ENCODE measurements at places on chromosomes 2 and 18.

- no peak for DNase-seq
These were observed 4.6 kb upstream of the ATOH8 start for GRCh38 chr2:85748985-85749875.

DNA sequence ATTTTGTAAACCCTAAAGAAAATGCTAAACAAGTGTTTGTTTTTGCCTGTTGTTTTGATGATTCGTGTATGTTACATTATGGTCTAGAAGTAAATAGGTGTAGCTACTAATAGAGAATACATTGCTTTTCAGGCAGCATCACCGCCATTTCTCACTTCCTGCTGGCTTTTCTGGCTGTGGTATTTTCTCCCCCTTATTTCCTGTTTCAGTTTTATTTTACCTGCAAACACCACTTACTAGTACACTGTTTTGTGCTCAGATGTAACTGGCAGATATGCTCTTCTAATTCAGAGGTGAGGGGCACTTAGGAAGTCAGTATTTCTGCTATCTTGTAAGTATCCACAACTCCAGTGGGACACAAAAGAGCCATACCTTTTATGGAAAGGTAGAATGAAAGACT lies 38.1 kb upstream of the SLC3A1 start:
- no peak for DNase-seq

- DNase-seq, result no peak
These were observed 326.1 kb downstream of the PARD3B start for GRCh38 chr2:204871231-204871953.

- DNase-seq, result no peak
These were observed 76.1 kb downstream of the SCG2 start for GRCh38 chr2:223526106-223526505.
